CD8-positive, alpha-beta T cell (primary cell): ENCODE measurements at places on chromosomes 2 and 18.

DNA sequence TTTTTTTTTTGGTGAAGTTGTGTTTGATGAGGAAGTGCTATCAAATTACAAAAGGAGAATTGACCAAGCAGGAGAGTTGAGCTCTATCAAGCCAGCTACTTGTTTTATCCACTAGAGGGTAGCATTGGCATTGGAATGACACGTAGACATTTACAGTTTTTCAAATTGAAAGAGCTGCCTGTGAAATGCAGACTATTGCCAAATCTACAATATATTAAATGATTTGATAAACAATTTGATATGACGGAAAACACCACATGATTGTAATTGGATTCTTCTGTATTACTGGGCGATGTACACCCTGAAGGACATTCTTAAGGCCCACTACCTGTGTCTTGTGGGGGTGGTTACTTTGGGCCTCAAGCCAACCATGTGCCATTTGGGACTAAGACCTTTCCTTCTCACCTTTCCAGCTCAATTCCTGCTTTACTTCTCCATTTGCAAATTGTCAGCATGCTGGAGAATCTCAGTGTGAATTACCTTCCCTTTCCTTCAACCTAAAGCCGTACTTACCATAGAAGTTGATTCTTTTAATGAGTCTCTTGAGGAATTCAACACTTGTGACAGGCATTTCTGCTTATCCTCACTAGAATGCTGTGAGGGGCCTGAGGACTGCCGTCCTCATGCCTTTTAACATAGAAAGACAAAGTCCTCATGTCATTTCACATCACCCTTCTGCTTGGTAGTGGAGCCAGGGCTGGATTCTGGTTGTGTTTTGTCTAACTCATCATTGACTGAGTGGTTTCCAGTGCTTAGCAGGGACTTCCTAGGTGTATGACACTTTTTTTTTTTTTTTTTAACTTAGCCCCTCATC lies 134.8 kb upstream of the THUMPD2 start:
- DNase-seq: no peak

DNA sequence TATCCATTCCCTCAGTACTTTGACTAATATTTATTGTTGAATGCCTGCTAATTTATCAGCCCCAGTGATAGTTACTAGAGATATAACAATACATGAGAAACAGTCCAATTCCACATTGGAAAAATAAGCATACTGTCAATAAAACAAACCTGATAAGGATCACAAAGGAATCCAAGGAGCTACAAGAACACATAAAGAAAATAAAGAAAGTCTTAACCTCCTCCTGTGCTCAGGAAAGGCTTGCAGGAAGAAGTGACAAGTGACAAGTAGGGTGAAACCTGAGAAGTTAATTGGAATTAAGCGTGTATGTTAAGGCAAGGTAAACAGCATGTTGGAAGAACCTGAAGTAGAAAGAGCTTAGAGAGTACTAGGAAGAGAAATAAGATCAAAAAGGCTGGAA lies 20.3 kb upstream of the ASNSD1 start:
- no peak for DNase-seq

DNA sequence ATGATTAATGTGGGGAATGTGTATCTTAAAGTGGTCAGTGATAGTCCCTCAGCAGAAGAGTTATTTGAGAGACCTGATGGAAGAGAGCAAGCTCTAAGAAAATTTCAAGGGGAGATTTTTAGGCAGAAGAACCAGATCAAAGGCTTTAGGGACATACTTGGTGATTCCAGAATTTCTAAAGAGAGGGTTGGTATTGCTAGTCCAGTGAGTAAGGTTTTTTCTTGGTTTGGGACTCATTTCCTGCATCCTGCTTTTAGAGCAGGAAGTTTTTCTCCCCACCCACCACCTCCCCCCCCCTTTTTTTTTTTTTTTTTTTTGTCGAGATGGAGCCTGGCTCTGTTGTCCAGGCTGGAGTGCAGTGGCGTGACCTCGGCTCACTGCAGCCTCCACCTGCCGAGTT lies 42.7 kb upstream of the DYSF start:
- DNase-seq: no peak

DNA sequence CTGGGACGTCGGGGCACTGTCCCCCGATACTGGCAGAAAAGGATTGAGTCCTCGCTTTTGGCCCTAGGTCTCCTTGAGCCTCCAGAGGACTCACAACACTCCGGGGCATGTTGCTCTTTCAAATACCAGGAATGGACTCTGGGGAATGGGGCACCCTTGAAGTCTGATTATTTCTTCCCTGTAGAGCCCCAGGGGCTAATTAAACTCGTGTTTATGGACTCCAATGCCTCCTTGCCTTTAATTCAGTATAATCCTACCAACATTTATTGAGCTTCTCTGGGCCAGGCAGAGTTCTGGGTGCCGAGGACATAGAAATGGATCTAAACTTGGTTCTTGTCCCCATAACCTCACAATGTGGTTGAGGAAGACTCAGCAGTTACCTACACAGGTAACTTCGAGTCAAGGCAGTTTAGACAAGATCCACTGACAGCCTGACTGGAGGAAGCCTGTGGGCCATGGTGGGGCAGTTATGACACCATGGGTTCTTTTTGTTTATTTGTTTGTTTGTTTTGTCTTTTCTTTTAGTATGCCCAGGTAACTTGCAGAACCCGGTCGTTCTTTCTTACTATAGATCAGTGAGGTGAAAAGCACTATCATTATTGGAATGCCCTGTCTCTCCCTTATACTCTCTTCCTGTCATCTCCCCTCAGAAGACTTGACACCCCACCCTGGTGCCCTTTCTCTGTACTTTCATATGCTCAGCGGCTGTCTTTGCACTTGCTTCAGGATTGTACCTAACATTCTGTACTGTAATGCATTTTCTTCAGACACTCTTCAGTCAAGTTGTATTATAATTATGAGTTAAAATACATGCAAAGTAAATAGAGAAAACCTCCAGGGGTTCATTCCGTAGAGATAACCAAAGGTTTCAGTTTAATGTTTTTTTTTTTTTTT lies 3.2 kb downstream of the CFLAR start:
- peak; percentile 44 for DNase-seq

DNA sequence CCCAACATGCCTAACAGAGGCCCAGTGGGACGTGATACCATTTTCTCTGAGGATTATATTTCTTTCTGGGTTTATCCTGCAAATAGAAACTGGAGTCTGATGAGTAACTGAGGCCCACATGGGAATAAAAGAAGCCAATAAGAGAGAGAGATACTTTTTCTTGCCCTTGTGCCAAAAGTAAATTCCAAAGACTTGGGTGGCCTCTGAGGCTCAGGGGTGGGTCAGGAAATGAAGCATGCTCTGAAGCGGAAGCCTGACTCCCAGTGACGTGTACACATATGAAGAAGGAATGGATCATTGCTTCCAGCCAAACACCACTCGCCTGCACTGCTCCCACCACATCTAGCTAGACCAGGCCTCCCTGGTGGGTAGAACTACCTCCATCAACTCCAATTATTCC lies 273.6 kb upstream of the NCKAP5 start:
- no peak for DNase-seq

DNA sequence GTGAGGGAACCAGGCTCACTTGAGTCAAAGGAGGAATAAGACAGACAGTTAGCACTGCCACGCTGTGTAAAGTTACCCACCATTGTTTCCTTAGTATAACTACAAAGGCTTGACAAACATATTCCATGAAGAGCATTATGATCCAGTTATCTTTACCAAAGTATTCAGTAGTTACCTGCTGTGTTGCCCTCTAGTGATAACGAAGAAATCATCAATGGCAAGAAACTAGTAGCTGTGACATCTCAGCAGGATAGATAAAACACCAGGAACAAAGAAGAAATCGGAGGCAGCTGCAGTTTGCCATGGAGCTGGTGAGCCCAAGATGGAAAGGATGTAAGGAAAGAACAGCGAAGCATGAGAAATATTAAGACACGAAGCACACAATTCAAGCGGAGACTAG lies 215.3 kb upstream of the FSHR start:
- no peak for DNase-seq

- no peak for DNase-seq
These were observed 23.2 kb upstream of the KDM3A start for GRCh38 chr2:86417961-86418360.

GRCh38 chr2:209463226-209463625 lies 39.4 kb downstream of the MAP2 start:
- no peak for DNase-seq

GRCh38 chr2:51650769-51651168 lies 618.8 kb upstream of the NRXN1 start:
- DNase-seq: no peak

DNA sequence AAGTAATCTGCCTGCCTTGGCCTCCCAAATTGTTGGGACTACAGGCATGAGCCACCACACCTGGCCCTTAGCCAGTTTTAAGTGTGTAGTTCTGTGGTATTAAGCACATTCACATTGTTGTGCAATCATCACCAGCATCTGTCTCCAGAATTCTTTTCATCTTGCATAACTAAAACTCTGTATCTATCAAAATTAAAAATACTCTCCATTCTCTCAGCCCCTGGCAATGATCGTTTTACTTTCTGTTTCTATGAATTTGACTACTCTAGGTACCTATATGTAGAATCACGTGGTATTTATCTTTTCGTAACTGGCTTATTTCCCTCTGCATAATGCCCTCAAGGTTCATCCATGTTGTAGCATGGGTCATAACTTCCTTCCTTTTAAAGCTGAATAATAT lies 45.5 kb upstream of the CAVIN2 start:
- DNase-seq: no peak

DNA sequence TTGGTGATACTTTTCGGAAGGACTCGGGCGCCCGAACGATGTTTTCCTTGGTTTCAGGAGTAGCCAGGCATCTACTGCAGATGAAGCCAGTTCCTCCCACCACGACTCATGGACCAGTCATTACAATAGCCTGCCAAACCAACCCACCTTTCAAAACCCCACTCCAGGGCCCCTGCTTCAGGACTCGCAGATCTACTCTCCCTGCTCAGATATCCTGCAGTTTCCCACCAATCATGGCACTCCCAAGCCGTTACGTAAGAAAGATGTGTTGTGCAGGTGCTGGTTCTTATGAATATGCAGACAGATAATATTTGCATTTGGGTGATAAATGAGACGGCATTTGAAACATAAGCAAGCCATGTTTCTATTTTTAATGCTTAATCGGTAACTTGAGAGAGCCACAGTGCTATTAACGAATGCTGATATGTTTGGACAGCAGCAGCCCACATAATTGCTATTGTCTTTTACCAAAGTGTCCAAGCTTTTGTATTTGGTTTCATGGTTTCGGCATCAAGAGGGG lies 3.5 kb upstream of the CYS1 start:
- no peak for DNase-seq

DNA sequence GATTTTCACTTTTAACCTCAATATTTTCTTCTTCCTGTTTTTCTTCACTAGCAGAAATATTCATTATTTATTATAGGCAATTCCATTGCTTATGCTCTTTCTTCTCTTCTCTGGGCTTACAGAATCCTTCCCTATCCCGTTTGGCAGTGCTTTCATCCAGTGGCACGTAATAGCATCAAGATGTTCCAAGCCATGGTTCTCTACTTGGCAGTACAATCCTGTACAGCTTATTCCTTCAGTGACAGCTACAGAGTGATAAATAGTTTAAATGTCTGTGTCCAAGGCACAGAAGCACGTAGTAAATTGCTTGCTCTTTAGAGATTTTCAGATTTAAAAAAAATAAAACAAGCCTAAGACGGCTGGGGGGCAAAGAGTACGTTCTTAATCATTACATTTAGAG lies 1964.3 kb downstream of the SUCLG1 start:
- DNase-seq: no peak

DNA sequence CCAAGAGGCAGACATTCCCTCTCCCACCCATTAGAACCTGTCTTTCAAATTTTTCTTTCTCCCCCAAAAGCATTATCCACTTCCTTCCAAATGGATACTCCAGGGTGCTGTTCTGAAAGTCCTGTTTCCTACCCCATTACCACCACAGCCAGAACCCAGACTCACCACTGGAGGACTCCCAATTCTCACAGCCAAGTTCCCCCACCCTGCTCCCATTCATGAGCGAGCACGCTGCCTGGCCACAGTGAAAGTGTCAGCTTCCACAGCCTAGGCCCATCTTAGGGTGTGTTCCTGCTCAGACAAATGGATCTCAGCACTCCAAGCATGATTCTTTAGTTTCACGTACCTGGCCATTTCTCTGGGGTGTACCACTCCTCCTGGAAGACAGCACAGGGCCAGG lies 3.8 kb upstream of the ANKRD53 start:
- DNase-seq: no peak

DNA sequence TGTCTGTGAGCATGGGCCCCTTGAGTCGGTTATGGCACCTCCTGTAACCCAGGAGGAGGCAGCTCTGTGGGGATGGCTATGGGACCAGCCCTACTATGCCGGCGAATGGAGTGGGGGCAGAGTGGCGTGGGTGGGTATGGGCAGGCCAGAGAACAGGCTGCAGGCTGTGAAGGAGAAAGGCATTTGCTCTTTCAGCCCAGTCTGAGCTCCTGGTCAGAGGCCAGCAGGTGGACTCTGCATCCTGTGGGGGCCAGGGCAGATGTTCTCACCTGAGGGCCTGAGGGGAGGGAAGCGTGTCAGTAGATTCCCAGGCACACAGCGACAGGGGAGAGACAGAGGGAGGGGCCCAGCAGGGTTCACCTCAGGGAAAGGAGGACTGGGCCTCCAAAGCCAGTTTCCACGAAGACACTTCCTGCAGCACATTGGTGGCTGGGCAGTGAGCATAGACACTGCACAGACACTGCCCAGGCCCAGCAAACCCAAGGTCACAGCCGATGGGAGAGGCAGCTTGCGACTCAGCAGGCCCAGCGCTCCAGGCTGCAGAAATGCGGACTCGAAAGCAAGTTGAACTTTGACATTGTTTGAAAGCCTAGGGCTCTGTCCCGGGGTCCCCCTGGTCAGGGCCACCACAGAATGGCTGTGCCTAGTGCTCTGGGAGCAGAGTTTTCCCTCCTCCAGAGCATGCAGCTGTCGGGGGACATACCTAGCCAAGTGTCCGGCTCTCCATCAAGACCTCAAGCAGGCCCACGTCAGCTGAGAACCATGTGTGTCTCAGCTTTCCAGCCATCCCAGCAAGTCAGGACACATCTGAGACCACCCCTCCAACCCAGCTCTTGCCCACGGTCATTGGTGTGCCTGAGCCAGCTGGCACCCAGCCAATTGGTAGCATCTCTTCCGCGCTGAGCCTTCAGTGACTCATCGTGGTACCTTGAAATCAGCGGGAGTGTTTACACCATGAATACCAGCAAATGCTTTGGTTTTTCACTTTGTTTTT lies 53.8 kb downstream of the TGOLN2 start:
- no peak for DNase-seq

DNA sequence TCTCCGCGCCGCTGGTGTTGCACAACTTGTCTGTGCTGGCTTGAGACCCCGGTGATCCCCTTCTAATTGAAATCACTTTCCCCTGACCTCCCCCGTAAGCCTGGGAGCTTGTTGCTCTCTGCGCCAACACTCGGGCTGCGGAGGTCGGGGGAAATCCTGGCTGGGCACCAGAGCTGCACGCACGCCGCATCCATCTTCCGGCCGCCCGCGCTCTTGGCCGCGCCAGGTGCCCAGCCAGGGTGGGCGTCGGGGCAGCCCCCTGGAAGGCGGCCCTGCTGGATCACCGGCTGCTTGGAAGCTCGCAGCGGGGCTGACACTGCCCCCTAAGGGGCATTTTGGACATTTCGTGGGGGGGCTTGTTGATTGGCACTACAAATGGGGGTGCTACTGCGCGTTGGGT lies 280.3 kb upstream of the SKOR2 start:
- DNase-seq: no peak
